ENCODE measurements at places on chromosomes 2 and 18.
A peak's percentile ranks its signal among the peaks of the same experiment; 100 is the strongest.

- DNase-seq, result peak; percentile 89
These were observed at the start of gene SERPINB8 for GRCh38 chr18:63969942-63970808. Gene SERPINB8, plus strand, starts transcription at chr18:63970081. Its CDS starts 8,228 bp downstream, at chr18:63978309.

DNA sequence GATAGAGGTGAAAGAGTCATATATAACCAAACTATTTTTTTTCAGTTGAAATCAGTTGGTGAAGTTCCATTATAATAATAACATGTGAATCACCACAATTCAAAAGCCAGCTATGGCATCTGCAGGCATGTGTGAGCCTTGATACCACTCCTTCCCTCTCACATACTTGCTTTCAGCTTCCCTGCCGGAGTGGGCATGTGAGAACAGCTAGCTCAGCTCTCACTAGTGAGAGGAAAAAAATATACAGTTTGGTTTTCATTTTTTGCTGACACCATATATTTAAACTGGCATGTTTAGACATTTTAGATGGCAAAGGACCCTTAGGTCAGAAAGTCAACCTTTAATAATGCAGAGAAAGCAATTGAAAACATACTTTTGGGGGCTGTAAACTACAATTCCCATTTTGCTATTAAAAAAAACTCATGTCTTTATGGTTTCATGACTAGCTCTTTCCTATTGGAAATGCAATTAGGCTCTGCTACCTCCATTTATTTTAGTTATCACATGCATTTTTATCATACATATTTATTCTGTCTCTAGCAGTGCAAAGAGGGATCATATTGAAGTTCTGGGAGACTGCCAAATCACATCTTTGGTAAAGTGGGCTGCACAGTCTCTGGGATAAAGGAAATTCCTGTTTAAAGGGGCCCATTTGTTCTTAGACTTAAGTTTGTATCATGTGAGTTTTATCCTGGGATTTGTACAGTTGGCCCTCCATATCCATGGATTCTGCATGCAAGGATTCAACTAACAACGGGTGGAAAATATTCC, 33.2 kb upstream of the SLC40A1 start:
- DNase-seq, result no peak

DNA sequence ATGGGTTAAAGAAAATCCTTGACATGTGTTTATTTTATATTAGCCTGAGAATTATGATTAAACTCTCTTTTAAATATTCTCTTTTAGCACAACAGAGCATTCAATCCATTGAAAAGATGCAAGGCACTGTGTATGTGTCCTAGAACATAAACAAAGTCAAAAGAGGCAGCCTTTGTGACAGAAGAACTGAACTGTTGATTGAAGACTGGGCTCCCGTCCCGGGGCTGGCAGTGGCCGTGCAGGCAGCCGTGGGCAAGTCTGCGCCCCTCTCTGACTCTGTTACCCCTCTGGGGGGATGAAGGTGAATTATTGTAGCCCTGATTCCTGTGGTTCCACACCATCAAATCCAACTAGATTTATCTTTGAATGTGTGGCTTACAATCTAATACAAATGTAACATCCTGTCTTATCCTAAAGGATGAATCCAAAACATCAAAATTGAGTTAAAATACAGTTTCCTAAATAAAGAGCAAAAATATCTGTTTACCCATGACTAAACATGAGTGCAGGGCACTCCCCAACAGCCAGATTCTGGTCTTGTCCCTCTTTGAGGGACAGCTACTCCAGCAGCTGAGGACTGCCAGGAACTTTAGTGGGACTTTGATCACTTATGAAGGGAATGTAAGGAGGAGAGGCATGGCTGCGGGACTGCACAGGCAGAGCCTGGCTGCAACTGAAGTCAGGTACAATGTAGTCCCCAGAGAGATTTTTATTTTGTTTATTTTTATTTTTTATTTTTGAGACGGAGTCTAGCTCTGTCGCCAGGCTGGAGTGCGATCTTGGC, 37.3 kb upstream of the SH3BP4 start:
- no peak for DNase-seq

GRCh38 chr2:178704876-178705275, 102.3 kb downstream of the TTN start:
- no peak for DNase-seq

DNA sequence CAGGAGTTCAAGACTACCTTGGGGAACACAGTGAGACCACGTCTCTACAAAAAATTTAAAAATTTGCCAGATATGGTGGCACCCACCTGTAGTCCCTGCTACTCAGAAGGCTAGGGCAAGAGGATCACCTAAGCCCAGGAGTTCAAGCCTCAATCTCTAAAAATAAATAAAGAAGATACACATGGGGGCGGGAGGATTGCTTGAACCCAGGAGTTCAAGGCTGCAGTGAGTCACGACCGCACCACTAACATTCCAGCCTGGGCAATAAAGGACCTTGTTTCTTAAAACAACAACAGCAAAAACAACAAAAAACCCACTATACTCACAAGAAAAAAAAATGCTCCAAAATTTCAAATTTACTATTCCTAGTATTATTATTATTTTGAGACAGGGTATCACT, 10.0 kb upstream of the ICA1L start:
- no peak for DNase-seq

GRCh38 chr2:42938671-42939370, 146.4 kb upstream of the HAAO start:
- no peak for DNase-seq

GRCh38 chr2:30122362-30122761, 24.4 kb upstream of the YPEL5 start:
- DNase-seq, result no peak

DNA sequence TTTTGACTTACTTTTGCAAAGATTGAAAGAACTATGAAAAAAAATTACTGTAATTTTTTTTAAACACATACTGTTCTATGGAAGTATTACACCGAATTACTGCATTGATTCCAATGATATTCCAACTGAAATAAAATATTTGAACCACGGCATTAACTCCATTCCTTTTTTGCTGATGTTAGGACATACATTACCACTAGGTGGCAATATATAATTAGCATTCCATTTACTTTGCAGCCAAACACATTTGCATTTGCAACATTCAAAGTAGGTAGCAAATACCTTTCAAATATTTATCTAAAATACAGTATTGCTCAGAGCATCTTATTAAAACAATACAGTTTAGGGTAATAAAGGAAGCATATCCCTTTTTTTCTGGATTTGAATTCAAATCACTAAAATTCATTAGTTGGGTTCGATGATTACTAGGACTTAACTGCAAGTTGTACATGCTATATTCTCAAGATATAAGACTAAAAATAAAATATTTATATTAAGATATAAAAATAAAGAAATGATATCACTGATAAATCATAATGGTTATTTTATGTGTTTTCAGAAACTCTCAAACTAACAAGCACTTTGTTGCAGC, 31.3 kb downstream of the LANCL1 start:
- DNase-seq, result no peak

GRCh38 chr2:67878743-67879142, 184.1 kb downstream of the C1D start:
- DNase-seq, result no peak

DNA sequence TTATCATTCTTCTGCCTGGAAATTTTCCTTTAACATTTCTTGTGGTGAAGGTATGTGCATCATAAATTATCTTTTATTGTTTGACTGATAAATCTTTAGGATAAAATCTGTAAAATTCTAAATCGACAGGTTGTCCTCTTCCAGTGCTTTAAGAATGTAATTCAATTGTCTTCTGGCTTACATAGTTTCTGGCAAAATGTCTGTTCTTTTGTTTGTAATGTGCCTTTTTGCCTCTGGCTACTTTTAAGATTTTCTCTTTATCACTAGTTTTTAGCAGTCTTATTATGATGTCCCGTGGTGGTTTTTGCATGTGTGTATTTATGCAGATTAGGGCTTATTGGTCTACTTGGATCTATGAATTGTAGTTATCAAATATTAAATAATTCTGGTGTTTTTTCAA, 203.6 kb upstream of the COPS8 start:
- no peak for DNase-seq

DNA sequence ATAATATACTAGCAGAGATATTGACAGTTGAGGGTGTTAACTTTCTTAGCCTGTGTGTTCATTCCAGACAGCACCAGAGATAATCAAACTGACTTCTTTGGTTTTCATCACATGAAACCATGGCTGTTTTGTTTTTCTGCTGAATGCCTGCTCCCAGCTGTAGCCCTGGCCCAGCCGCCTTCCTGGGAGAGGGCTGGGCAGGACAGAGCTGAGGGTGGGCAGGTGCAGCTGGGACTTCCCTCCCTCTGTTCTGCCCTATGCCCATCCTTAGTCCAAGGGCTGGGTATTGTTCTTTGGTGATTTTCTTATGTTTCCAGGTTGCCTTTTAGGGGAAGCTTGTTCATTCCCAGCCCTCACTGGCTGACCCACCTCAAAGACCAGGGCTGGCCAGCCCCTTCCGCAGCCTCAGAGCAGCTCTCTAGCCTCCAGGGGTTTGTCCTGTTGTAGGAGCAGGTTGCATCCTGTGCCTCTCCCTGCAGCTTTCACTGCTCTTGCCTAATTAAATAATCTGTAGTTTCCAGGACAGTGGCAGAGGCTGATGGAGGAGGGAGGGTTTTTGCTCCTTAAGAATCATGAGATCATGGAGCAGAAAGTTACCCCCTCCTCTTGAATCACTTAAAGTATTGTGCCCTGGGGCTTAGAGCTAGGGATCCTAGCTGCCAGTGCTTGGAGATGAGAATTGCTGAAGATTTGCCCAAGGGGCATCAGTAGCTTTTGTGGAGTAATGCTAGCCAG, 61.4 kb downstream of the MTCL1 start:
- DNase-seq, result no peak

GRCh38 chr18:23077493-23078256, 57.6 kb upstream of the CABLES1 start:
- DNase-seq, result no peak

- no peak for DNase-seq
These were observed 97.2 kb downstream of the PTGR3 start for GRCh38 chr18:75111760-75112159.

- DNase-seq, result no peak
These were observed at the start of gene GNLY for GRCh38 chr2:85694052-85695025. Gene GNLY, plus strand, starts transcription at chr2:85694358. Its CDS starts 61 bp downstream, at chr2:85694419.

DNA sequence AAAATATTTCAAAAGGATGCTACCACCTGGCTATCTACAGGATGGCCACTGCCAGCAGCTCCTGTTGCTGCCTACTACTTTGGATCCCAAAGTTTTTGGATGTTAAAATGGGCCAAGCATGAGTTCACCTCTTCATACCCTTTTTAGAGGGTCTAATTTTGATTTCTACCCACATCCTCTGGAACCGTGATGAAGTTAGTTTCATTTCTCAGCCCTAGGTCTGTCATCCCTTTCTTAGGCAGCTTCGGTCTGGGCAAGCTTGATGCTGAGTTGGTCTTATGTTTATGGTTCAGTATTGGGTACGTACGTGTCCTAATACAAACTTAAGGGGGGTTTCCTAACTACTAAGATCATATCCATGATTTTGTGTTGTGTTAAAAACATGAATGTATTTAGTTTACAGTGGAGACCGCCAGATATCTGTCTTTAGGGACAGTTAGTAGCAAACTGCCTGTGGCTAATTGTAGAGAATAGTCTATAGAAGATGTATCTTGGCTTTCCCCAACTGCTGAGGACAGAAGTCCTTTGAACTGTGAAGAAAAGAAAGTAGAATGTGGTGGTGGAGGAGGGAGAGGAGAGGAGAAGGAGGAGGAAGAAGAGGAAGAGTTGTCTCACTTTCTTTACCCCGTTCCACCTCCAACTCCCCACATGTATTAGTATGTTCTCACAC, 184.9 kb downstream of the UBE2E3 start:
- DNase-seq, result no peak

GRCh38 chr18:23460285-23461273, 7.5 kb downstream of the RIOK3 start:
- DNase-seq, result no peak

GRCh38 chr2:70645733-70646419, 92.2 kb upstream of the TGFA start:
- DNase-seq, result no peak

DNA sequence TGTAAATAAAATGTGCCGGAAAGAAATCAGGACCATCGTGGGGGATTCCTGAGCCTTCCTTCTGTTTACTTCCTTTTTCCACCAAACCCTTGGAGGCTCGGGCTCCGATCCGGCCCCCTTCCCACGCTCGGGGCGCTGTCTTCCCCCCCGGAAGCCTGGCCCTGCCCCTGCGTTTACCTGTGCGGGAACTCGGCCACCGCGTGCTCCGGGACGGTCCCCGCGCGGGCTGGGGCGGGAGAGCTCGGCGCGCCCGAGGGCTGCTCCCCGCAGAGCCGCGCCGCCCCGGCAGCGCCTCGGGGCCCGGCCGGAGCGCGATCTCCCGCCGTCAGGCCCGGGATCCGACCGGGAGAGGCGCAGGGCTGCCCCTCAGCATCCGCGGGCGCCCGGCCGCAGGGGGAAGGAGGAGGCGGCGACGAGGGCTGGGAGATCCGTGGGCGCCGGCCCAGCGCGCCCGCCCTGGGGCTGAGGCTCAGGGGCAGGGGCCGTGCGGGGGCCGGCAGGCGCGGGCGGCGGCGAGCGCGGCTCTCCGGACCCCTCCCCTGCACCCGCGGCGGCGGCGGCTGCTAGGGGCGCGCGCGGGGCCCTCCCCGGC, 435 bp downstream of the ADCY3 start:
- DNase-seq, result no peak

- DNase-seq, result no peak
These were observed 36.2 kb downstream of the MAL start for GRCh38 chr2:95061601-95062183.

DNA sequence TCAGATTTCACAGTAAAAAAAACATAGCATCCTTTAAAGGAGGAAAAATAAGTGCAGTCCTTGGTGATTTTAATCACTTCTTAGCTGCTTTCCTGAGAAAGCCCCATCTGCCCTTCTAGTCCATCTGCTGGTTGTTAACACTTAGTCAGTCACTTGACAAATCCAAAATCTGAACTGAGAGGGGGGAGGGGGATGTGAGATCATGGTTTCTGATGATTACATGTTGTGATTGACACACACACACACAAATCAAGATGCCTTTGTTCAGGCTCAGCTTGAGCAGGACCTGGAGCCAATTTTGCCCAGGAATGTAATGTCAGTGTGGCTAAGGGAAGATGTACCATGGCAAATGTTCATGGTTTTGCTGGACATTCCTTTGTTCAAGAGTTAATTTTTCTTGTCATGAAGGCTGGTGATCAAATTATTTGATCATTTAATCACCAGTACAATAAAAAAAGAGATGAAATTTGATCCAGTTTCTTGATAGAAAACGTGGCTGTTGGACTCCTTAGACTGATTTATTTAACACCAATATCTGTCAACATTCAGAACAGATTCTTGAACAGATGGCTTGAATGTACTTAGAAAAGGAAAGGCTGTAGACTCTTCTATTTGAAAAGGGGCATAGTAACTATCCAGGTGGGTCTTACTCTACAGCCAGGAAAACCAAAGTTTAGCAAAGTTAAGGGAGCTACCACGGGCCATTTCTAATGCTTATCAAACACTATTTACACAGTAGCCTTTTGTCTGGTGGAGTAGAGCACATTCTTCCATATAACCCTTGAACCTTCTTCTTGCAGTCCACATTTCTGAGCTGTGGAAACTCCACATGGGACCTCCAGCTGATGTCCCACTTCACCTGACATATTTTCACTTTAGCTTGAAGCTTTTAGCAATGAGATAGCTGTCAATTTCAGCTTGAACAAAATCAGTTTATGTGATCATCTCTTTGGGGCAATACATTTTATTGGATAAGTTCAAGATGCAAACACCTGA, 408.7 kb downstream of the PIK3C3 start:
- DNase-seq, result no peak

- DNase-seq, result no peak
These were observed 146.5 kb downstream of the FAM210A start for GRCh38 chr18:13579874-13580273.

GRCh38 chr18:9627642-9628041, 13.3 kb upstream of the PPP4R1 start:
- DNase-seq, result no peak

GRCh38 chr2:207487650-207488311, 42.0 kb upstream of the CREB1 start:
- peak; percentile 67 for DNase-seq

GRCh38 chr18:24413148-24413547, 13.3 kb upstream of the IMPACT start:
- no peak for DNase-seq

Measured in GM04504 (cell line).